ENCODE measurements at places on chromosomes 2 and 18.

DNA sequence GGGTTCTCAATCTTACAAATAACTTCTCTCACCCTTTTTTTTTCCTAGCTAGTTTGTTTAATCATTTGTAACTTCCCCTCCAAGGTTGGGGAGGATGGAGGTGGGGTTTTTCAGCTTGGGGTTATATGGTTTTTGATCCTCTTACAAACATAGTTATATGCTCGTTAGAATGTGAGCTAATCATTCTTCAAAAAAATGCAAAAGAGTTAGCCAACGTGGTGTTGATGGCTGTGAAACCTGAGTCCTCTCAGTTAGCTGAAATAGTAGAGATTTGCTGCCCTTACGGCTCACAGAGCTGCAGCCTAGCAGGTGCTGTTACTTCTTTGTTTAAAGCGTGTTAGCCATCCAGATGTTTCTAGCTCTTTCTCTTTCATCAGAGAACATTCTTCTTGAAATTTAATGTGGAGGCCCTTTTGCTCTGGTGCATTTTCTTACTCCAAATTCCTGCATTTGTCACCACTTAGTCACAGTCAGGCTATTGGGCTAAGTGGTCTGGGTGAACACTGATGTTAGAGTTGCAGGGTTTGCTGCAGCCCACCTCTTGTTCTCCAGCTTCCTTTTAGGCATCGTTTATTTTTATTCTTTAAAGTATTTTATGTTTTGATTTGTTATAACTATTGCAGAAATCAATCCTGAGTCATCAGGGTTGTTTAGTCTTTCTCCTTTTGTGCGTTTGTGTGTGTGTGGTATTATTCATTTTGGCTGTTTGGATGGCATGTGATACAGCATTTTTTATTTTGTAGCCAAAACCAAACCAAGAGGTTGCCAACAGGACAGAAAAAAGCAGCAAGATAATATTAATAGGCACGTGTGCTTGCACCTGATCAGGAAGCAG is 41.1 kb downstream of the LIMS1 start:
- no peak for DNase-seq

- DNase-seq, result no peak
These were observed 489.0 kb upstream of the NRP2 start for GRCh38 chr2:205193125-205193835.

DNA sequence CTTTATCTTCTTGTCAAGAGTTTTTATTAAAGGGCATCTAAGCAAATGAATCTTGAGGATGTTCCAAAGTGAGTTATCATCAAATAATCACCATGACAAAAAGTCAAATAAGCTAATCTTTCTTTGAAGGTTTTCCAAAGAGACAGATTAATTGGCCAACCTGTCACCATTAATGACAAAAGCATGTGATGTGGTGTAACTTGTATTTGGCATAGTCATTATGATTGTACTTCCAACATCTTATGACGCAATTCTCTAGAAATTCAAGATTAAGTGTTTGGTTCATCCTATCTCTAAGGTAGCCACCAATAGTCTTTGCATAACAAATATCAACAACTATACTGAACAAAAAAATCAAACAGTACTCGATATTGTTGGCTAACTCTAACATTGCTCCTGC is 28.6 kb downstream of the RBMS1 start:
- no peak for DNase-seq

GRCh38 chr2:235640926-235641723 is 147.3 kb downstream of the AGAP1 start:
- no peak for DNase-seq

Data from G401 (cell line).